NCI-H1436 treated with DMSO at 0.1 percent for 48 hours (cell line): ENCODE measurements at places on chromosomes 13 and 19.

- no peak for DNase-seq
Measured at GRCh38 chr13:99347335-99347878, 40.2 kb upstream of the GPR183 start.

DNA sequence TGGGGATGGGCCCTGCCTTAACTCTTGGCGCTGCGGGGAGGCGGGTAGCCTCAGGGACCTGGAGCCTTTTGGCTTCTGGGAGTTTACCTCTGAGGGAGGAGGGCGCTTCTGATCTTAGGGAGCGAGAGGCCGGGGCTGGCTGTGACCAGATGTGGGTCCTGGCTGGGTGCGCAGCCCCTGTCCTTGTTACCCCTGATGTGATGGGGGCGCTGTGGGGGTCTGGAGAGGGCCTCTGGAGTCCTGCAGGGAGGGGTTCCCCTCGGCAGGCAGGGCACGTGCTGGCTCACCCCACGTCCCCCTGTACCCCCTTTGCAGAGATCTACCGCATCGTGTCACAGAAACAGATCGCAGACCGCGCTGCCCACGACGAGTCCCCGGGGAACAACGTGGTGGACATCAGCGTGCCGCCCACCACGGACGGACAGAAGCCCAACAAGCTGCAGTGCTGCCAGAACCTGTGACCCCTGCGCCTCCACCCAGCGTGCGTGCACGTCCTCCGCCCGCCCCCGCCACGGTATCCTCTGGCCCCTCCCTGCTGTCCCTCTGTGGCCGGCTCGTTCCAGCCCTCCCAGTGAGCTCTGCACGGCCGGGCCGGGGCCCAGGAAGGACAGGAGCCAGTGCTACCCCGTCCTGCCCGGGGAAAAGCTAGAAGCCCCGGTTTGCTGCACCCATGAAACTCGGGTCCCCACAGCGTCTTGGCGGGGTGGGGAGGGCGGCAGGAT, 9.8 kb upstream of the MARCHF2 start:
- no peak for DNase-seq

GRCh38 chr13:50521831-50522149, 321.7 kb downstream of the DLEU7 start:
- no peak for DNase-seq

GRCh38 chr19:41745756-41746155, 9.6 kb upstream of the CEACAM6 start:
- DNase-seq, result no peak

GRCh38 chr13:27481766-27482165, 31.4 kb upstream of the MTIF3 start:
- no peak for DNase-seq

DNA sequence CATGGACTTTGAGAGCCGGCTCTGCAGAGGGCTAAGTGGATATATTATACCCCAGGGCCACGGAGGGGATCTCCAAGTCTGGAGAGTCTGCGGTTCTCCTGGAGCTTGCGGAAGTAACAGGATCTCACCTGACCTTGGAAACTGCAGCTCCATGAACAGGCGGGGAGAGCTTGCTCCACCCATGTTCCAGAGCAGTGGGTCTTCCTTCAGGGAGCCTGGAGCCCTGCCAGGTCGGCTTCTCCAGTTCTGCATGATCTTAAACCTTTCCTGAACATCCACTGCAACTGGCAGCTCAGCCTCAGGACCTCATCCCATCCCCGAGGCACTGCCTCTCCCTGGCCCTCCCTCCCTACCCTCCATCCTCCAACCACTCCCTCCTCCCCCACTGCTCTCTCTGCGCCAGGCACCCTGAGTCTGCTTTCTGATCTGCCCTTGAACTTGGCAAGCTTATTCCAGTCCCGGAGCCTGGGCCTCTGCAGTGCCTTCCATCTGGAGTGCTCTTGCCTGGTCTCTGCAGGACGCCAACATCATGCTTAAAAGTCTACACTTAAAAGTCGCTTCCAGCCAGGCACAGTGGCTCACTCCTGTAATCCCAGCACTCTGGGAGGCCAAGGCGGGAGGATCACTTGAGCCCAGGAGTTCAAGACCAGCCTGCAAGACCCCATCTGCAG, 13.2 kb downstream of the ATCAY start:
- no peak for DNase-seq

DNA sequence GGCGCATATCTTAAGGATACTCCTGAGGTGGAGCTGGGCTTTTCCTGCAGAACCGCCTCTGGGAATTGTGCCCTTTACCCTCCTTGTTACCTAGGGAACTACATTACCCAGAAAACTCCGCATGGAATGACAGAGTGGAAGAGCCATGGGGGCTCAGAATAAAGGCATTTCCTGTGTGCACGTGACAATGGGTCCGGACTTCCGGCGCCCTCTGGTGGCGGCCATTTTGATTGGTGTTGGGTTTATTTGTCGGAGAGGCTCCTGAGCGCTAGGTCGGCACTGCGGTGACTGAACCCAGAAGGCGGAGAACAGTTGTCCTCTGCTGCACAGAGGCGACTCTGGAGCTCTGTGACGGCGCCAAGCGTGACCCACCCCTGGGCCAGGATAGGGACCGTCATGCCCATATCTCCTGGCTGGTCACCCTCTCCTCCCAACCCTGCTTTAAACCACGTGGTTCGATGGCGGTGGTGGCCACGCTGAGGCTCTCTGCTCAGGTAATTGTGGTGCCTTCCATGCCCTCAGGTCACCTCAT, at the start of gene ZNF587B:
TSS of gene ZNF587B (plus strand) at position 229 of the 532 bp plus-strand sequence. CDS start at position 459, 230 bp downstream.
- no peak for DNase-seq

DNA sequence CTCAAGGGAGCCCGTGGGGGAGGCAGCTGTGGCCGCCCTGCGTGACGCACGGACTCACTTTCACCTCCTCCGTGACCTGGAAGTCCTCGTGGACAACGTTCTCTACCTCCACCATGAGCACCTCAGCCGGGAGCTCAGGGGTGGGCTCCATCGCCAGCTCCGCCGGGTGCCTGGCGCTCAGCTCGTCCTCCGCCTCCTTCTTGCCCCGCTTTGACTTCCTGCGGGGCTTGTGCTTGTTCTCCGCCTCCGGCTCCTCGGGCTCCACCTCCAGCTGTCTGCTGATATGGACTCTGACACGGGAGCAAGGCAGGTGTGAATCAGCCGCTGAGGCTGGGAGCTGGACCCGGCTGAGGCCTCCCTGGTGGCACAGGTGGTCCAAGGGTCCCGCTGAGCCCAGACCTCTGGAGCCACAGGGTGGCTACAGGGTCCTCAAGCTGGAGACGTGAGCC, 8.2 kb downstream of the LONP1 start:
- DNase-seq, result no peak

DNA sequence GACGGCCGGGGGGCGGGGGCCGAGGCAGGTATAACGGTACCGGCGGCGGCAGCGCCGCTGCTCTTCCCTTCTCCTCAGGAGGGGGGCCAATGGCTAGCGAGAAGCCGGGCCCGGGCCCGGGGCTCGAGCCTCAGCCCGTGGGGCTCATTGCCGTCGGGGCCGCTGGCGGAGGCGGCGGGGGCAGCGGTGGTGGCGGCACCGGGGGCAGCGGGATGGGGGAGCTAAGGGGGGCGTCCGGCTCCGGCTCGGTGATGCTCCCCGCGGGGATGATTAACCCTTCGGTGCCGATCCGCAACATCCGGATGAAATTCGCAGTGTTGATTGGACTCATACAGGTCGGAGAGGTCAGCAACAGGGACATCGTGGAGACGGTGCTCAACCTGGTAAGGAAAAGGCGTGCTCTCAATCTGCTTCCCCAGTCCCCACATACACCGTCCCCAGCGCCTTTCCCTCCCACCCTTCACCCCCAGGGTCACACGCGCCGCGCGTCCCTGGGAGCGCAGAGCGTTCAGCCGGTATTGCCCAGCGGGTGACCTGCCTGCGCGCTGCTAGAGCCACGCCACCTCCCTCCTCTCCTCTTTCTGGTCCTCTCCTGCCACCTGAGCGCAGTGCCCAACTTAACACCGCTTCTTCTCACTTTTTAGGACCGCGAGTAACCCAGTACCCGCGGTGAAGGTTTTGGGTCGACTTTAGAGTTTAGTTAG, 814 bp downstream of the NBEA start:
- no peak for DNase-seq

DNA sequence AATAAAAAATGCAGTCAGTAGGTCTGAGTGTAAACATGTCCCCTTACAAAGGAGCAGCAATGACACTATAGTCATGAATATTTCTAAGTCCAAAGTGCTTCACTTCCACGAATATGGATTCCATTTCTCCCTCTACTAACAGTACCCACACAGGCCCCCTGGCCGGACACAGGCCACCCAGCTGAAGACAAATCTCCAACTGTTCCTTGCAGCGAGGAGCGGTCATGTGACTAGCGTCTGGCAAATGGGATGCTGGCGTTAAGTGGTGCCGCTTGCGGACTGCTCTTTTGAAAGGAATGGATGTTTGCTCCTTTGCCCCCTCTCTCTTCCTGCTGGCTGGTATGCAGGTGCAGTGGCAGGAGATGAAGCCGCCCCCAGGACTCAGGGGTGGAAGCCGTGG, 16.2 kb downstream of the PPP1R12C start:
- DNase-seq, result no peak

DNA sequence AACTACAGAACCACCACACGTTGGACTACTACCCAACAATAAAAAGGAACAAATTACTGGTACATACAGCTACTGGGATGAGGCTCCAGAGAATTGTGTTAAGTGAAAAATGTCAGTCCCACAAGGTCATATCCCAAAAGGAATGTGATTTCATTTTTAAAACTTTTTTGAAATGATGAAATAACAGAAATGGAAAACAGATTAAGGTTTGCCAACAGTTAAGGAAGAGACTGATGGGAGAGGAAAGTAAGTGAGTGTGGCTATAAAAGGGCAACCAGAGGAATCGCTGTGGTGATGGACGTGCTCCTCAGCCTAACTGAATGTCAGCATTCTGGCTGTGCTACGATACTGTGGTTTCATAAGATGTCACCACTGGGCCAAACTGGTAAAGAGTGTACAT, 512.8 kb downstream of the UQCRFS1 start:
- no peak for DNase-seq

DNA sequence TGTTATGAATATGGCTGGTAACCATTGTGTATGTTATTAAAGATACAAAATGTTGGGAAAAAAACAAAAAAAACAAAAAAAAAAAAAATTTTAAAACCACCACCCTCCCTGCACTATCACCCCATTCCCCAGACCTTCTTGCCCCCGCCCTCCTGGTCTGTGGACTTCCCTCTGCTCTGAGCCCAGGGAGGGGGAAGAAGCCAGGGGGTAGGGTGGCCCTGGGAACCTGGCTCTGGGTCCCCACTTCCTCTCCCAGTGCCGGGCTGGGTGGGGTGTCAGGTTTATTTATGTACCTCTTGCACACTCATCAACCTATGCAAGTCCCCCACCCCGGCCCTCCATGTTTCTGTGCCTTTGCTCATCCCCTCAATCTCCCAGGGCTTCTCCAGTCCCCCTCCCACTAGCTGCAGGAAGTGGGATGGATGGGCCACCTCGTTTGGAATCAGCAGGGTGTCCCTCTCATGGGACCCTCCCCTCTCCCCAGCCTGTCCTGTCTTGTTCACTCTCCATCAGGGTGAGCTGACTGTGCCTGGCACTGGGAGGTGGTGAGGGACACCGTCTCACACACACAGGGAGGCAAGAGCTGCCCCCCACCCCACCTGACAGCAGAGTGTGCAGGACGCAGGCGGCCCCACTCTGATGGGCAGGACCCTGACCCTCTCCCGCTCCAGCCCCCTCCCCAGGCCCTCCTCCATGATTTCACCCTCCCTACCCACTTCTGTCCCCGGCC, 5.9 kb downstream of the PAF1 start:
- no peak for DNase-seq

- no peak for DNase-seq
Measured at GRCh38 chr13:22776394-22777186, 404.2 kb upstream of the SGCG start.

- no peak for DNase-seq
Measured at GRCh38 chr19:4829001-4829712, 2.4 kb downstream of the TICAM1 start.

- DNase-seq, result no peak
Measured at GRCh38 chr13:112625698-112626097, 37.7 kb upstream of the TUBGCP3 start.

GRCh38 chr19:23378948-23379347, 16.3 kb downstream of the ZNF91 start:
- DNase-seq, result no peak

DNA sequence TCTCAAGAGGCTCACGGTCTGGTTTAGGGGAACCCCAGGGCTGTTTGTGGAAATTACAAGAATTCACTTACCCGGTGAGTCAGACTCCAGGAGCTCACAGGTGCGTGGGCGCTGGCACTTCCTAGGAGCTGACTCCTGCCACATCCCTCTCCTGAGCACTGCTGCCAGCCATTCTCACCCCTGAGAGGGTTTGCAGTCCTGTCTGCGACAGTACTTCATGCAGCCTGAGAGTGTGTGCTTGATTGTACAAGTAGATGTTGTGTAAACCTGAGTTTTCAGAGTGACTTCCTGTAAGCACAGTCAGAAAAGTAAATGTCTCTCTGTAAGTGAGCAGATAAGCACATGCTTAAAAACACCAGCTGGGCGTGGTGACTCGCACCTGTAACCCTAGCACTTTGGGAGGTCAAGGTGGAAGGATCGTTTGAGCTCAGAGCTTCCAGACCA, 8.1 kb downstream of the MRPL4 start:
- no peak for DNase-seq

- no peak for DNase-seq
Measured at GRCh38 chr13:93674337-93674755, 447.7 kb downstream of the GPC6 start.

DNA sequence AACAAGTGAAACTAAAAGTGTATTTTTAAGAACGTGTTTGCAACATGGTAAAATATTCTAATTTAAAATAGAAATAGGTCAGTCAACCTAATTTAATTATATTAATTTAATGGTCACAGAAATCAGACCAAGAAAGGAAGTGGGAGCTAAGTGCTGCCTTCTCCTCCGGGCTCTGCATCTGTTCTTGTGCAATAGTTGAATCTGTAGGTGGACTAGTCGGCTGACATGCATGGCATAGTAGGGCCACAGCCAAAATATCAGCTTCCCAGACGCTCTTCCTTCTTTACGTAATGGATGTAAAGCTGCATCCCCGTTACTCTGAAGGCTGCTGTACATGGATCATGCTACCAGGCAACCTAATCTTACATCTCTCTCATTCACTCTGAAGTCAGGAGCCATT, 47.3 kb downstream of the COL4A1 start:
- no peak for DNase-seq

DNA sequence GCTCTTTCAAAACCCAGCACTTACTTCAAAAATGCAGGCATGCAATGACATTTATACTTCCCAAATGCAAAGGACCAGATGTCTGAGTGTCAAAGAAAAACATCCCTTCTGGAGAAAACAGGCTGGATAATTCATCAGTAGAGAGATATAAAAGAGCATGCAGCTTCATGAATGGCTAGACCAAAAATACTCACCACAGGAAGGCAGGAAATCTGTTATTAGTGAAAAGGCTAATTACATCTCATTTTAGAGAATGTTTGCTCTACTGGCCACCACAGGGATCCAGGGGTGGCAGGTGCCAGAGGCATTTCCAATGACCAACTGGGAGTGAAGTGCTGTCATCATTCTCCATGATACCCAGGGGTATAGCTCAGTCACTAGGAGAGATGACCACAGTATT, 106.5 kb downstream of the LHFPL6 start:
- DNase-seq, result no peak

- no peak for DNase-seq
Measured at GRCh38 chr13:39895254-39895653, 239.8 kb downstream of the COG6 start.
